ENCODE measurements at places on chromosomes 2 and 18.

- no peaks in the 10 kb centered on the region for H3K36me3 ChIP-seq
- no peak for DNase-seq
- H3K27ac ChIP-seq: no peak overlapping the region
Measured at GRCh38 chr2:226079671-226080181, 680.2 kb downstream of the NYAP2 start.

DNA sequence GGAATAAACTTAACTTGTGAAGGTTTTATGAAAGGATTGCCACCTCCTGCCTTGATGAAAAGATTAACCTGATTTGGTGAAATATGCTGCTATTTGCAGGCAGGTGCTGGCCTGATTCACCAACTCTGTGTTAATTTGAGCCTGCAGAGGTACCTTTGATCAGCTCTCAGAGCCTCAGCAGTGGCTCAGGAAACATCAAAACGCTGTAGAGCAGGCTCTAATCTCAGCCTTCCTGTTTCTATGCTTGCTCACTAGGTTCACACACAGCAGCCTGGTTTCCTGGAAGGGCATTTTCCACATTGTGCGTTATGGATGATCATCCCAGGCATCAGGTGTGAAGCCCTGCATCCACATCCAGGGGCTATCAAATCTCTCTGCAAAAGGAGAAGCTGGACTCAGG, 16.9 kb downstream of the TGIF1 start:
- H3K4me1 ChIP-seq: peaks cover 19% of the 10 kb centered on the region
- H3K27me3 ChIP-seq: no peaks in the 10 kb centered on the region
- no peak overlapping the region for H3K27ac ChIP-seq
- peaks cover 3% of the 10 kb centered on the region for H3K36me3 ChIP-seq

- no peaks in the 10 kb centered on the region for H3K27me3 ChIP-seq
- no peak overlapping the region for H3K27ac ChIP-seq
- no peaks in the 10 kb centered on the region for H3K4me1 ChIP-seq
- no peak overlapping the region for H3K4me3 ChIP-seq
Measured at GRCh38 chr2:65076345-65076710, 20.1 kb downstream of the CEP68 start.

DNA sequence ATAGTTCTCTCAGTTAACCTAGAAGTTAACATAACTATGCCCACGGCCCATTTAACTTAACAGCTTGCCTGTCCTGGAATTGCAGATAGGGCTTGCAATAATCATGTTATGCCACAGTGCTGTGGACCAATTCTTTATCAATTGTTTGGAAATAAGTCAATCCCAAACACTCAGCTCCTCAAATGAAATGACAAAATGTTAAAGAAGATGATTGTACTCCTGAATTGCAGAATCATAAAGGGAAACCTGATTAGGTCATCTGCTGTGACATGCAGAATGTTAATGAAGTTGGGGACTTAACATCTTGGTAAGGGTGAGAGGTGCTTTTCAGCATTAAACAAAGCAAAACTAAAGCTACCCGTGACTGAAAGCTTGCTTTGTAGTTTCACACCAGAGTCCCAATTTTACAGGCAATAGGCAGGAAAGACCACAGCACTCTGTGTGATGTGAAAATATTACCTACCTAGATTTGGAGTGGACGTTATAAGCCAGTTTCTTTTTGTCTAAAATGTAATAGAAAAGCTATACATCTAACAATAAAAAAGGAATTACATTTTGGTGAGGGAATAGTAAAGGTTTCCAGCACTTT, 364.0 kb downstream of the GPD2 start:
- no peak overlapping the region for H3K4me3 ChIP-seq
- H3K27me3 ChIP-seq: peaks cover 8% of the 10 kb centered on the region
- no peak for DNase-seq
- no peak overlapping the region for H3K27ac ChIP-seq
- H3K36me3 ChIP-seq: no peaks in the 10 kb centered on the region

GRCh38 chr2:18055290-18055689, 176.8 kb downstream of the KCNS3 start:
- no peaks in the 10 kb centered on the region for H3K27me3 ChIP-seq
- no peak overlapping the region for H3K27ac ChIP-seq
- no peaks in the 10 kb centered on the region for H3K36me3 ChIP-seq
- no peak overlapping the region for H3K4me3 ChIP-seq
- H3K4me1 ChIP-seq: no peaks in the 10 kb centered on the region

DNA sequence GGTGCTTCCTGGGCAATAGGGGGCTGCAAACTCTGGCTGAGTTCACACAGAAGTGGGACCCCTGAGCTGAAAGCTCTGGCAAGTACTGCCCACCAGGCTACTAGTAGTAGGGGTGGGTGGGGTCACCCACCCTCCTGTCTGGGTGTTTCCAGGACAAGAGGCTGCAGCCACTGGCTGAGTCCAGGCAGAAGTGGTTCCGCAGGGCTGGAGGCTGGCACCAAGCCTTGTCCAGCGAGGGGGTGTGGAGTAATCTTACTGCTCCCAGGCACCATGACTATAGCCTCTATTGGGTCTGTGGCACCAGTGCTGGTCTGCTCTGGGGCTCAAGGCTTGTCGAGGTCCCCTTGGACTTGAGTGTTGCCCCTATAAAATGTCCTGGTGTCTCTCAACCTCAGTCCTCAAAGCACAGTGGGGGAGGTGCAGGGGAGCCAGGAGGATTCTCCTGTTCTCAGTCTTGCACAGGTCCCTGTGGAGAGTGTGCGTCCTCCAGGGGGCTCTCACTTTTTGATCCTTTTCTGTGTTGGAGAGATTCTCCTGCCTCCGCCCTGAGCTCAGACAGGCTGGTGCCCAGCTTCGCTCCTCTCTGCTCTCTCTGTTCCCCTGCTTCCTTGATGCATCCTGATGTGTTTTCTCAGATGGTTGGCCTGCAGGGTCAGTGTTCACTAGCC, 48.1 kb downstream of the NUP35 start:
- no peak overlapping the region for H3K27ac ChIP-seq
- DNase-seq: no peak
- no peak overlapping the region for H3K4me3 ChIP-seq
- peaks cover 15% of the 10 kb centered on the region for H3K4me1 ChIP-seq
- H3K27me3 ChIP-seq: no peaks in the 10 kb centered on the region

- no peaks in the 10 kb centered on the region for H3K27me3 ChIP-seq
- H3K27ac ChIP-seq: no peak overlapping the region
- no peak for DNase-seq
- H3K36me3 ChIP-seq: peaks cover 2% of the 10 kb centered on the region
- H3K4me1 ChIP-seq: no peaks in the 10 kb centered on the region
- H3K4me3 ChIP-seq: no peak overlapping the region
Measured at GRCh38 chr2:212109792-212110680, 428.6 kb downstream of the ERBB4 start.

DNA sequence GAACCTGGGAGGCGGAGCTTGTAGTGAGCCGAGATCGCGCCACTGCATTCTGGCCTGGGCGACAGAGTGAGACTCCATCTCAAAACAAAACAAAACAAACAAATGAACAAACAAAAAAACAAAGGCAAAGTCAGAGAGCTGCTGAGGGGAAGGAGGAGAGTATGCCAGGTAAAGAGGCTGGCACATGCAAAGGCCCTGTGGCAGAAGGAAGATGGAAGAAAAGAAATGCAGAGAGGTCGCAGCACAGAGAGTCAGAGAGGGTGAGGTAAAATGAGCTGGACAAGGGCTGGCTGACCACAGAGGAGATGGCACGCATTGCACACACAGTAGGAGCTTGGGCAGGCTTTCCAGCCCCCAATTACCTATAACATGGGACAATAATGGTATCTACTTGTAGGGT, 47.0 kb downstream of the FAM178B start:
- no peak overlapping the region for H3K4me3 ChIP-seq
- H3K27ac ChIP-seq: no peak overlapping the region
- peaks cover 17% of the 10 kb centered on the region for H3K4me1 ChIP-seq
- no peaks in the 10 kb centered on the region for H3K27me3 ChIP-seq
- DNase-seq: no peak

DNA sequence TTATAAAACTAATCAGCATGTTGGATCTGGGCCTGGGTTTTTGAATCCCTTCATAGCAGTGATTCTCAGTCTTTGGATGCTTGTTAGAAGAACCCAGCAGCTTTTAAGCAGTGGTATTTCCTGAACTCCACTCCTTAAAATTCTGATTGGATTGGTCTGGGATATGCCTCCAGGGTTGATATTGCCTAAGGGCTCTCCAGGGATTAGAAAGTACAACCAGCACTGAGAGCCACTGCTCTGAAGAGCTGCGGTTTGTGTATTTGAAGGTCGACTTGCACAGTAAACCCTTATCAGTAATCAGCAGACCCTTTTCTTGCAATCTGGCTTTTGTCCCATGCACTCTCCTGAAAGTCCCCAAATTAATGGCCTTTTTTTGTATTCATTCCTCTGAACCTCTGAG, 17.0 kb upstream of the RBMS1 start:
- H3K27ac ChIP-seq: no peak overlapping the region
- no peak for DNase-seq
- peaks cover 12% of the 10 kb centered on the region for H3K27me3 ChIP-seq
- H3K36me3 ChIP-seq: peaks cover 2% of the 10 kb centered on the region

- H3K27ac ChIP-seq: no peak overlapping the region
- H3K4me3 ChIP-seq: no peak overlapping the region
- H3K27me3 ChIP-seq: no peaks in the 10 kb centered on the region
- no peaks in the 10 kb centered on the region for H3K4me1 ChIP-seq
- H3K36me3 ChIP-seq: no peaks in the 10 kb centered on the region
- no peak for DNase-seq
Measured at GRCh38 chr2:194714541-194714940, 942.5 kb upstream of the SLC39A10 start.

DNA sequence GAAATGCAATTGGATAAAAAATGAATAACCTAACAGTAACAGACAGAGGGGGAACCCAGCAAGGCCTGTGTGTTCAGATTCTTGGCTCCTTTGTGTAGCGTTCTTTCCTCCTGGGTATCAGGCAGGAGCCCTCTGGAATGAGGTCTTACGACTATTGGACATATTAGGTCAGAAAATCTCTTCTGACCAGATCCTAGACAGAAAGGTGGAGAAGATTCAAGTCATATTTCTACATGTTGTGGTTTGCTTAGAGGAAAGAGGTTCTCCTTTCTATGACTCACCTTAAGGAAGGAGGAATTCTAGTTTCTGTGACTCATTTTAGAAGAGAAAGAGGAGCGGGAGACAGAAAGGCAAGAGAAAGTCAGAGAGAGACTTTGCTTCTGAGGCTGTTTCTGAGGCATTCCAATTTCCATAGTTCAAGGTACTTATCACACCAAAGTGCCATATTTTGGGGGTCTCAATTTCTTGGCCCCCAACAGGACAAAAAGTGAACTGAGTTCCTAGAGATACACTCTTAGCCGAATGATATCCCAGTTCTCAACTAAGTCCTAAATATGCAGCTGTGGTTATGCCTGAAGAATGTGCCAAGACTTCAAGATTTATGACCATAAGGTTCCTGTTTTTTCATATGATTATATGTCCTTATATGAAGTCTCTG, 618.6 kb downstream of the ZEB2 start:
- H3K36me3 ChIP-seq: no peaks in the 10 kb centered on the region
- H3K4me3 ChIP-seq: peak overlapping the region; percentile 6
- H3K27ac ChIP-seq: no peak overlapping the region
- peaks cover 14% of the 10 kb centered on the region for H3K27me3 ChIP-seq

DNA sequence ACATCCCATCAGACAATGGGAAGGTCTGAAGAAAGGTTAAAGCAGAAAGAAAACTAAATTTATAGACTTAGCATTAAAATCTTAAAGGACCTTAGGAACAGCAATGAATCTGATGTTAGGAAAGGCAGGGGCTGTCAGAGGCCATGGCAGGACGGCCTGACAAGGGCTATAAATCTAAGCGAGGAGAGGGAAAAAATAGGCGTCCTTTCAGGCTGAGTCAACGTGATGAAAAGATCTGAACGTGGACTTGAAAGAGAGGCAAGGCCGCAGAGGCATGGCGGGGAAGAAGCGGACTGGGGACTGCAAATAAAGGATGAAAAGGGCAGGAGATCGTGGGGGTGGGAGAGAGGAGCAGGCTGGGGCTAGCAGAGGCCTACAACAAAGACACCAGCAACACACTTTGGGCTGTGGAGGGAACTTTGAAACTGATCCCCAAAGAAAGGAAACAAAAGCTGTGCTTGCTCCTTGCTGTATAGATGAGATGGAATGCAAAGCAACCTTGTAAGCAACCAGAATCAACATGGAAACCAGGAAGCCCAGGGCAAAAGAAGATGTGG, 145.6 kb downstream of the NRP2 start:
- H3K36me3 ChIP-seq: no peaks in the 10 kb centered on the region
- no peak for DNase-seq
- no peak overlapping the region for H3K4me3 ChIP-seq
- peaks cover 8% of the 10 kb centered on the region for H3K27me3 ChIP-seq

DNA sequence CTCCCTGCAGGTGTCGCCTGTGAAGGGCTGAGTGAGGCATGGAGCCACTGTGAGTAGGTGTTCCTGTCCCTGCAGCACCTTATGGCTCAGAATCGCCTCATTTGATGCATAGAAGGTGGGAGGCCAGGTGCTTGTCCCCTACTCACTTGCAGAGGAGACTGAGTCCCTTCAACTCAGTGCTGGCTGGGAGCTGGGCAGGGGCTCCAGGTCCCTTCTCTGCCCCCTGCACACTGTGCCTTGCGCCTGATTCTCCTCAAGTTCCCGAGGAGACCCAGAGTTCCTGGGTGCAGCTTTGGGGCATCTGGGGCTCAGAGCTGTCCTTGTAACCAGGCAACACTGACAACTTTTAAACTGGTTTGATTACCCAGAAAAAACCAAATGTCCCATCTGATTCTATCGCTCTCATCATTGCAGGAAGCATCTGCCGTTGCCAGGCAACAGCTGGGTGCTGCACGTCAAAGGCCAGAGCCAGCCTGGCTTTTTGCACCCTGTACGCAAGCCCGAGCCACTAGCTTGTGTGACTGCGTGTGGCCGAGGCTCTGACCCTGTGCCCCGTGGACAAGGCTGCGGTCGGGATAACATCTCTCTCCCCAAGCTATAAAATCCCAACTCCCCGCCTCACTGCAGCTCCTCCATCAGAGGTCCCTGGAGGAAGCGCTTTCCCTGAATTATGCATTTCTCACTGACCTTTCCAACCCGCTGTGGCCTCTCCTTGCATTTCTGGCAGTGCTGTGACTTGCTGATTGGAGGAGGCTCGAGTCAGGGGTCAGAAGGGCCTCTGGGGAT, 130.8 kb upstream of the HDAC4 start:
- no peak for DNase-seq
- H3K36me3 ChIP-seq: no peaks in the 10 kb centered on the region
- H3K27me3 ChIP-seq: peaks cover 22% of the 10 kb centered on the region
- no peaks in the 10 kb centered on the region for H3K4me1 ChIP-seq

- H3K36me3 ChIP-seq: peaks cover 26% of the 10 kb centered on the region
- no peak overlapping the region for H3K4me3 ChIP-seq
- DNase-seq: no peak
- no peaks in the 10 kb centered on the region for H3K27me3 ChIP-seq
- peak overlapping the region; percentile 39 for H3K27ac ChIP-seq
- peaks cover 2% of the 10 kb centered on the region for H3K4me1 ChIP-seq
Measured at GRCh38 chr18:58694720-58695468, 23.6 kb downstream of the MALT1 start.

DNA sequence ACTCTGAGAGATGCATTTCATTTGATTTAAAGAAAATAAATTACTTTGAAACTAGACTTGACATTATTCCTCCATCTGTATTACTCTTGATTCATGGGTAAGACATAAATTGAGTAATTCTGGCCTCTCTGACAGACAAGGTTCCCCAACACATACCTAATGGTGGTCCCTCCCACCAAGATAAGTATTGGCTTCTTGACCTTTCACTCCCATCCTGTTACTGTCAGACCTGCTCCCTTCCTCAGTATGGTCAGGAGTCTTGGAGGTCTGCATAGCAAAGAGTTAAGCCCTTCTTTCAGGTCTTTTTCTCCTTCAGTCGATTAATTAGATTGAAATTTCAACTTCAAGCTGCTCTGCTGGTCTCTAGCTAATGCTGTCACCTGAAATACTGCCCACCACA, 42.2 kb upstream of the ACVR1 start:
- DNase-seq: no peak
- no peak overlapping the region for H3K27ac ChIP-seq
- H3K27me3 ChIP-seq: no peaks in the 10 kb centered on the region
- H3K36me3 ChIP-seq: no peaks in the 10 kb centered on the region

Measured in activated T-cell treated with anti-CD3 and anti-CD28 coated beads, Interleukin-2, amount 50 U/mL, for 72 hours (primary cell).